ENCODE measurements at places on chromosomes 7 and 10.

- no peaks in the 10 kb centered on the region for H3K27me3 ChIP-seq
- peak overlapping the region; percentile 39 for H3K27ac ChIP-seq
- peak overlapping the region; percentile 99 for H3K4me3 ChIP-seq
- peak; percentile 25 for DNase-seq
- peaks cover 11% of the 10 kb centered on the region for H3K36me3 ChIP-seq
- peaks cover 25% of the 10 kb centered on the region for H3K4me1 ChIP-seq
These were observed 654 bp downstream of the ALKBH4 start for GRCh38 chr7:102463841-102464576.

- peaks cover 4% of the 10 kb centered on the region for H3K27me3 ChIP-seq
- no peaks in the 10 kb centered on the region for H3K4me1 ChIP-seq
- H3K27ac ChIP-seq = peak overlapping the region; percentile 46
- peak overlapping the region; percentile 88 for H3K4me3 ChIP-seq
- H3K36me3 ChIP-seq = no peaks in the 10 kb centered on the region
These were observed 529 bp downstream of the TASOR2 start for GRCh38 chr10:5684971-5685763.

DNA sequence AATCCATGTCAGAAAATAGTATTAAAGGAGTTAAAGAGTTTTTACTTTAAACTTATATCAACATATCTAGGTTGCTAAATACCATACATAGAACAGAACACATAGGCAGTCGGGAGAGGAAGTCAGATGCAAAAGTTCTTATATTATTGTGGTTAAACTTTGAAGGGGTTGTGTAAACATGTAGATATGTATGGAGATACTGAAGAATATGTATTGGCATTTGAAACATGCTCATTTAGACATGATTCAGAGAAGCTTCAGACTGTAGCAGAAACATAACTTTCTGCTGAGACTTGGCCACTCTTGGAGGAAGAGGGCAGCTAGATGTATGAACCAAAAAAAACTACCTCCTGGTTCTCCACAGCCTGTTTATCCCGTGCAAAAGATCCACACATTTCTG is 103.5 kb upstream of the FERD3L start:
- H3K27ac ChIP-seq = peak overlapping the region; percentile 90
- peaks cover 1% of the 10 kb centered on the region for H3K4me1 ChIP-seq
- peak; percentile 11 for DNase-seq

DNA sequence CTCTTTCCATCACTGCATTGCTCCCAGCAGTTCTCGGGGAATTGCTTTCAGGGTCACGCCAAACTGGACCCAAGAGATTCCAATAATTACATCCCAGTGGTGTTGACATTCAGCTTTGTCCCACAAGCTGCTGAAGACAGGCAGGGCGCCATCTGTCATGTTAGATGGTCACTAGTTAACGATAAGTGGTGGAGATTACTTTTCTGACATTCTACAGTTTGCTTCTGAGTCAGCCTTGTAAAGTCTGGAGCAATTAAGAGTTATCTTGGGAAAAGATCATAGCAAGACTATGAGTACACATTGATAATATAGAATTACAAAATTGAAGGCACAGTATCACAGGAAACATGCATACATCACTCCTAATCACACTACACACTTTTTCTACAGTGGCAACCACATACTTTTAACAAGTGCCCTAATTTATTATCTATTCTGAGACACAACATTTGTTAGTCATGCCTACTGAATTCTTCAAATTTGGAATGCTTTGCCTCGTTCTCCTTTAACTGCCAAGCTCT is 41.9 kb downstream of the SEMA3C start:
- peak overlapping the region; percentile 68 for H3K27ac ChIP-seq
- peaks cover 5% of the 10 kb centered on the region for H3K4me1 ChIP-seq
- DNase-seq = peak; percentile 82
- peaks cover 87% of the 10 kb centered on the region for H3K36me3 ChIP-seq
- no peaks in the 10 kb centered on the region for H3K27me3 ChIP-seq

DNA sequence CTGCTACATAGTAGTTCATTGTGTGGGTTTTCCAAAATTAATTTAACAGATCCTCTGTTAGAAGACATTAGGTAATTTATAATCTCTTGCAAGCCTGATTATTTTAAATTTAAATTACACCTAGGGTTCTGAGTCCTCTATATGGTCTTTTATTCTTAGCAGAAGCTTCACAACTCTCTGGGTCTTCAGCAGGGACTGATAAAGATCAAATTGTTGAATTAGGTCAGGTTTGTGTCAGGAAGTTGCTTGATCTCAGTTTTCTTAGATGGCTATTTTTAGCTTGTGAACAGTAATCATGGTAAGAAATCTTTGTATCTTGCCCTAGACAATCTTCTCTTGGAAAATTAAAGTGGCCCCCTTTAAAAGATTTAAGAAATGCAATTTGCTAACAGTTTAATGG is 183.1 kb upstream of the HDAC9 start:
- no peaks in the 10 kb centered on the region for H3K36me3 ChIP-seq
- no peaks in the 10 kb centered on the region for H3K27me3 ChIP-seq
- no peak for DNase-seq
- H3K4me3 ChIP-seq = no peak overlapping the region
- H3K27ac ChIP-seq = no peak overlapping the region
- H3K4me1 ChIP-seq = no peaks in the 10 kb centered on the region

DNA sequence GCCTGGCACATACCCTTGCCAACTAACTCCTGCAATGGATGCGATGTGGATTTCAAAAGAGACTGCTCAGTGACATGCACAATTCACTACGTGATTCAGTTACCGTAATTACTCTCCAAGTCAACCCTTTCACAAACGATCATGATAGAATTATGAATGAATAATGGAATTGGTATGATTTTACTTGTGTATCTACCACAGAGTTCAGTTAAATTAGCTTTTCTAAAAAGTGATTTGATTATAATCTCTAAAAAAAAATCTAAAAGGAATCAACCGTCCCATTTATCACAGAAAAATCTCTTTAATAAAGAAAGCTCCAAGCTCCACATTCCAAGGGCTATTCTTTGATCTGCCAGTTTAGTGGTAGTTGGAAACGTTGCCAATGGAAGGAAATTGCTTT is 30.4 kb upstream of the RSU1 start:
- H3K4me3 ChIP-seq = no peak overlapping the region
- no peaks in the 10 kb centered on the region for H3K36me3 ChIP-seq
- DNase-seq = no peak
- H3K27ac ChIP-seq = no peak overlapping the region
- no peaks in the 10 kb centered on the region for H3K27me3 ChIP-seq

DNA sequence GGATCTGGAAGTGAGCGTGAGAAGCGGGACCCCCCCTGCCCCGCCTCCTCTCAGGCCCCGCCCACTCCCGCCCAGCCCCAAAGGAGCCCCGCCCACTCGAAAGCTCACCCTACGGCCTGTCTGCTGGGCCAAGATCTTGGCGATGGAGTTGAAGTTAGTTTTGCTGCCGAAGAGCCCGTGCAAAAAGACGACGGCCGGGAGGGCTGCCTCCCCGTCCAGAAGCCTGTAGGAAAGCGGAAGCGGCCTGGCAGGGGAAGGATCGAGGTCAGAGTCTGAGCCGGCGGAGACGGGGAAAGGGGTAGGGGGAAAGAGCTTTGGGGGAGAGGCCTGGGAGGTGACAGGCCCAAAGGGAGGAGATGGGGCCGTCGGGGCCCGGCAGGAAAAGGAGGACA is 386 bp downstream of the ABHD11 start:
- H3K36me3 ChIP-seq = peaks cover 26% of the 10 kb centered on the region
- H3K27me3 ChIP-seq = no peaks in the 10 kb centered on the region
- peak overlapping the region; percentile 80 for H3K4me3 ChIP-seq
- peaks cover 34% of the 10 kb centered on the region for H3K4me1 ChIP-seq

DNA sequence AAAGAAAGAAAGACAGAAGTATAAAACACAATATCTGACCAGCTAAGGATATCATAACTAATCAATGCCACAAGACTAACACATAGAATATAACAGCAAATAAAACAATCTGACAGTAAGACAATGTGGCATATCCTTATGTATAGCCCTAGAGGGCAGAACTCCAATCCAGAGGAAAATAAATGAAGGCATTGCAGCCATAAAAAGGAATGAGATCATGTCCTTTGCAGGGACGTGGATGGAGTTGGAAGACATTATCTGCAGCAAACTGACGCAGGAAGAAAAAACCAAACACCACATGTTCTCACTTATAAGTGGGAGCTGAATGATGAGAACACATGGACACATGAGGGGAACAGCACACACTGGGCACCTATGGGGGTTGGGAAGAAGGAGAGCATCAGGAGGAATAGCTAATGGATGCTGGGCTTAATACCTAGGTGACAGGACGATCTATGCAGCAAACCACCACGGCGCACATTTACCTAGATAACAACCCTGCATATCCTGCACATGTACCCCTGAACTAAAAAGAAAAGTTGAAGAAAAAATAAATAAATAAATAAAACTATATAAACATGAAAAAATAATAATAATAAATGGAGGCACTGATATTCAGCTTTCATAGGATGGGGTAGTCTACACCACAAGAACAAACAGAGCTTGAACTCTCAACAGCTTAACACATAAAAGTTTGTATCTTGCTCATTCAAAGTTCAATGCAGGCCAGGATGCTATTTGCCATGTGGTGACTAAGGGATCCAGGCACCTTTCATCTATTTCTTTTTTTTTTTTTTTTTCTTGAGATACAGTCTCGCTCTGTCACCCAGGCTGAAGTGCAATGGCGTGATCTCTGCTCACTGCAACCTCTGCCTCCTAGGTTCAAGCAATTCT is 66.1 kb upstream of the KAT6B start:
- no peaks in the 10 kb centered on the region for H3K4me1 ChIP-seq
- H3K27ac ChIP-seq = no peak overlapping the region
- no peaks in the 10 kb centered on the region for H3K36me3 ChIP-seq
- H3K27me3 ChIP-seq = peaks cover 10% of the 10 kb centered on the region

- no peaks in the 10 kb centered on the region for H3K36me3 ChIP-seq
- H3K4me3 ChIP-seq = no peak overlapping the region
- DNase-seq = no peak
- no peak overlapping the region for H3K27ac ChIP-seq
- no peaks in the 10 kb centered on the region for H3K4me1 ChIP-seq
These were observed 880.0 kb upstream of the LRRTM3 start for GRCh38 chr10:66045859-66046258.

DNA sequence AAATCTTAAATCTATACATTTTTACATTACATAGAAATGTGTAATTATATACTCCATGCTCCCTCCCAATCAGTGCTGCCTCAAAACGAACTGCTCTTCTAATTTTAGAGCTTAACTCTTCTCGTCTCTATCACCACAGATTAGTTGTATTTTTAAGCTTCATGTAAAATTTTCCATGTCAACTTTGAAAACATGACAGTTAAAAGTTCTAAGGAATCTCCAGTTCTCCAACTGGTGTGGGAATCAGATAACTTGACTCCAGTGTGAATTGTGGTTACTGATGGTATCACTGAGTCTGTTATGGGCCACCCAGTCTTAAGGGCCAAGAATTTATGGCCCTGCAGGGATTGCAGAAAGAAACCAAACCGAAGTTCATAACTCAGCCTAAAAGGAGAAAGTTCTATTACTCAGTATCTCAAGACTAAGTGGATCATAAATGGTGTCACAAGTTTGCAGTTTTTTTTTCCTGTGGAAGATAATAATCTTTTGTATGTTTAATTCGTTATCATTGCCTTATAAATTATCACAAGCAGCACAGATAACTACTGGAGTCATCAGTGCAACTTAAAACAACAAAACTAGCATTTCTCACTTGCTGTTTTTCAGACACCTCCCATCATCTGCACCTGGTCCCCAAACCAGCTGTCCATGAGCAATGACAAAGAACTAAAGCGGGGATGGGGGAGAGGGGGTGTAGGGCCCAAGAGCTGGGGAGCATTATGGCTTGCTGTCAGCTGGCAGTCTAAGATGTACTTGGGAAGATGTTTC is 31.5 kb upstream of the KMT2E start:
- H3K27me3 ChIP-seq = no peaks in the 10 kb centered on the region
- peaks cover 6% of the 10 kb centered on the region for H3K36me3 ChIP-seq
- DNase-seq = peak; percentile 89
- peak overlapping the region; percentile 99 for H3K27ac ChIP-seq
- H3K4me1 ChIP-seq = peaks cover 13% of the 10 kb centered on the region
- H3K4me3 ChIP-seq = no peak overlapping the region

GRCh38 chr10:62050346-62050892 is 148.9 kb downstream of the ARID5B start:
- H3K36me3 ChIP-seq = peaks cover 48% of the 10 kb centered on the region
- peak overlapping the region; percentile 91 for H3K27ac ChIP-seq
- H3K27me3 ChIP-seq = no peaks in the 10 kb centered on the region
- peaks cover 10% of the 10 kb centered on the region for H3K4me1 ChIP-seq
- peak; percentile 42 for DNase-seq

DNA sequence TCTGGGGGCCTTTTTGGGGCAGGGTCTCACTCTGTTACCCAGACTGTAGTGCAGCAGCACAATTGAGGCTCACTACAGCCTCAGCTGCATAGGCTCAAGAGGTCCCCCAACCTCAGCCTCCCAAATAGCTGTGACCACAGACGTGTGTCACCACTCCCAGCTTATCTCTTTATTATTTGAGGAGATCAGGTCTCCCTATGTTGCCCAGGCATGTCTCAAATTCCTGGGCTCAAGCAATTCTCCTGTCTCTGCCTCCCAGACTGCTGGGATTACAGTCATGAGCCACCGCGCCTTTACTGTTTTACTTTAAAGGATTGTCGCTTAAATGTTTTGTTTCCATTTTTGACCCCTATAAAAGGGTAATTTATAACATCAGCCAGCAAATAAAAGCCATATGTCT is 502.6 kb upstream of the AUTS2 start:
- no peaks in the 10 kb centered on the region for H3K27me3 ChIP-seq
- H3K36me3 ChIP-seq = no peaks in the 10 kb centered on the region
- H3K4me3 ChIP-seq = no peak overlapping the region
- DNase-seq = no peak
- no peaks in the 10 kb centered on the region for H3K4me1 ChIP-seq

DNA sequence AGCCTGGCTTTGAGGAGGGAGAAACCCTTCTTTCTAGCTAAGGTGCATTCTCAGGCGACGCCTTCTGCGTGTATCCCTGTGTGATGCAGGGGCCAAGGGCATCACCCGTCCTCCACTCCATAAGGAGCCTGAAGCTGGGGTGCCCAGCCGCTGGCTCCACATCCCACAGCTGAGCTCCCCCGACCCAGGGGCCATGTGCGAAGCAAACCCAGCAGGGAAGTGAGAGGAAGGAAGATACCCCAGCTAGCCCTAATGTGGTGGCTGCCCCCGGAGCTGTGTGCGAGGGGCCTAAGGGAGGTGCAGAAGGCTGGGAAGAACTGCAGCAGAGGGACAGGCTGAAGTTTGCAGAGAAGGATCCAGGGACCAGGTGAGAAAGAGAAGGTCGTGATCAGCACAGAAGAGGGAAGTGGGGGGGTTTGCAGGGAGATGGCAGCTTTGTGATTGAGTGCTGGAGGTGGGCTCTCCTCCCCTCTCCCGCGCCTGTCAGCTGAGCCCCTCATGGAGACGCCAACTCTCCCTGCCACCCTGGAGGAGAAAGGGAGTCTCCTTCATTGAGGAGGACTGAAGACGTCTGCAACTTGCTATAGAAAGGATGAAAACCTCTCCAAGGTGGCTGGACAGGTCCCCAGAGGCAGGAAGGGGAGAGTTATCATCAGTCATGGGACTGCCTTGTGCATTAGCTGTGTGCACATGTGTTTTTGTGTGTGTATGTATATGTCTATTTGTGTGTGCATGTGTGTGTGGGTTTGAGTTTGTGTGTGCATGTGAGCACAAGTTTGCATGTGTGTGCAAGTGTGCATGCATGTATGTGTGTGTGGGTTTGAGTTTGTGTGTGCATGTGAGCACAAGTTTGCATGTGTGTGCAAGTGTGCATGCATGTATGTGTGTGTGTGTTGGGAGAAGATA is 3.5 kb upstream of the CALML5 start:
- peaks cover 54% of the 10 kb centered on the region for H3K27me3 ChIP-seq
- no peaks in the 10 kb centered on the region for H3K36me3 ChIP-seq
- H3K27ac ChIP-seq = no peak overlapping the region
- no peak overlapping the region for H3K4me3 ChIP-seq
- DNase-seq = no peak

GRCh38 chr10:123751342-123752134 is 85.4 kb downstream of the GPR26 start:
- no peak overlapping the region for H3K4me3 ChIP-seq
- DNase-seq = no peak
- H3K27me3 ChIP-seq = no peaks in the 10 kb centered on the region
- H3K27ac ChIP-seq = no peak overlapping the region
